ENCODE measurements at places on chromosomes 4 and X.

GRCh38 chrX:56233682-56234081 is 1.5 kb downstream of the KLF8 start:
- DNase-seq: no peak

GRCh38 chr4:8314691-8315255 is 45.2 kb downstream of the HTRA3 start:
- DNase-seq: no peak

DNA sequence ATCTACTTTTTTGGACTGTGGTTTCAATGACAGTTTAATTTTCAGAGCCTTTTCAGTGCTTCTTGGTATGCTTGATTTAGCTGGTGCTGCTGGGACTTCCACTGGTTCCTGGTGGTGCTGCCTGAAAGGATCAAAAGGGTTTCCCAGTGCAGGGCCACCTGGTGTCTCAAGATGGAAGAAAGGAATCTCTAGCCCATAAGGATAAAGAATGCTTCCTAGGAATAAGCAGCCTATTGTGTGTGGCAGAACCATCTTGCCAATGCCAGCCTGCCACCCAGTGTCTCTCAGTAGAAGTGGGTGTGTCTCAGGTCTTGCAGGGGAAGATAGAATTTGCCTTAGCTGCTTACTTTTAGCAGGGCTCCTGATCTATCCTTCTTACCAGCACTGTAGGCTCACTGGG is 15.0 kb upstream of the RAI2 start:
- no peak for DNase-seq

DNA sequence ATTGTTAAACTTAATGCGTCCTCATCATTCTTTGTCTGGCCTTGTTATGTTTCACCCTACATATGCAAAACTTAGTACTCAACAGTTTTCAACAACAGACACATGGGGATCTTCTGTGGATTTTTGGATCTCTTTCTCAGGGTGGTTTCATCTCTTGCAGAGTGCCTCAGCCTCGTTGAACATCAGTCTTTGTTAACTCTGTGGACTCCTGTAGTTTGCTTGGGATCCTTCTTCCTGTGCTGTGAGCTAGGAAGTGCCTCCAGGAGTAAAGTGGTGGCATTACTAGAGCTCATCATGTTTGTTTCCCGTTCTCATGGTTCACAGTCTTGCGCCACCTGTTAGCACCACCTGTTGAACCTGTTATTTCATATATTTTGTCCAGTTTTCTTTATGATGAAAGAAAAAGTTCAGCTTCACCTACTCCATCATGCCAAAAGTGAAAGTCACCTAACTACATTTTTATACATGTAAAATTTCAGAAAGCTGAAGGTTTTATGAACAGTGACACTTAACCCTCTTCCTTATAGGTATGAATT is 27.5 kb upstream of the NDUFC1 start:
- DNase-seq: no peak

DNA sequence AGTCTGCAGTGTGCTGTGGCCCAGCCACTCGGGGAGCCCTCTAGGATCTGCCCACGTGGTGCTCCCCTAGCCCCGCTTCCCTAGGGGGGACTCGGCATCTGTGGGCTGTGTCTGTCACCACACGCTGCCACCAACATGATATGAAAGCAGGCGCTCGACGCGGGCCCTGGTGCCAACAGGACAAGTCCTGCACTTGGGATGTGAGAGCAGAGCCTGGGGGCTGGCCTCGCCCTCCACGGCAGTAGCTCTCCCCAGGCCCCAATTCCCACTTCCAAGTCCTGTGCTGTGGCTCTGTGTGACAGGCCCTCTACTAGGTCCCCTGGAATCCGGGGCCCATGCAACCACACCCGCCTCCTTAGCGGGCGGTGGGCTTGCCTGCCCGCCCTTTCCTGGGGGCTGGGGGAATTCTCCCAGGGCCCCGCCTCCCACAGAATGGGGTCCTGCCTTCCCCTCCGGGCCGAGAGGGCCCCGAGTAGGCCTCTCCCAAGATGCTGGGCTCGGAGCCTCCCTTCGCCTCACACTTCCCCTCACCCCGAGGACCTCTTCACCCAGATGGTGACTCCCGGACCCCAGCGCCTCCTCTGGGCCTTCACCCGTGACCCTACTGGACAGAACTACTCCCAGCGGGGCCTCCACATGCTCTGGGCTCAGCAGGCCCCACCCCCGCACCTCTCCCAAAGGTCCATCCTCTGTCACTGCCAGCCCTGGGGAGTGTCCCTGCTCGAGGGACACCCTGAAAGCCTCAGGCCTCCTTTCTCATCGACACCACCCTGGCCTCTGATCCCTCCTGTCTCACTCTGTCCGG is 11.2 kb downstream of the LRPAP1 start:
- no peak for DNase-seq

DNA sequence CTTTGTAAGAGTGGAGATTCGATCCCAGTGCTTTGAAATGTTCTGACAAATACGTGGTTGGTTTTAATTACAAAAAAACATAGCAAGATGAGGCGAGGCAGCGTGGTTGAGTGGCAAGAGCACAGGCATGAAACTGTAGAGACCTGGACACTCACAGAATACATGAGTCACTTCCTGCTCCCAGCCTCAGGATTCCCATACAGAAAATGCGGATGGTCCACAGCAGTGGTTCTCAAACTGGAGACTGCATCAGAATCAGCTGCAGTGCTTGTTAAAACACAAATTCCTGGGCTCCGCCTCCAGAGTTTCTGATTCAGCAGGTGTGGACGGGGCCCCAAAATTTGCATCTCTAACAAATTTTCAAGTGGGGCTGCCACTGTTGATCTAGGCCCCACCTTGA is 10.1 kb downstream of the OTOP1 start:
- no peak for DNase-seq

DNA sequence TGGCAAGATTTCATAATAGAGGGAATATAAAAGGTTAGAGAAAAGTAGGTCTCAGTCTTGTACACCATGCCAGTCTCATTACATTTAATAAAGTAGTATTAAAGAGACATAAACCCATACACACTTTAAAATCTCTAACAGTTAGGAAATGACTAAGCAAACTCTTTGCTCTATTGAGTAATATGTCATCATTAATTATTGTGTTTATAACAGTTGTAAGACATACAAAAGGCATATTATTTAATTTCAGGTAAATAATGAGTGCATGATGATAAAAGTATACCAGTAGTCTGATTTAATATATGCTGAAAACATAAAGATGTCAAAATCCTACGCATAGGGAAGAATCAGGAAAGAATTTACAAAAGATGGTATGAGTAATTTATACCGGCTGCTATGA is 31.0 kb upstream of the FGG start:
- no peak for DNase-seq

GRCh38 chr4:52595001-52595400 is 64.1 kb downstream of the USP46 start:
- no peak for DNase-seq

Measured in activated CD4-positive, alpha-beta T cell treated with anti-CD3 and anti-CD28 coated beads, Interleukin-2, amount 50 U/mL, for 4 hours (primary cell).